ENCODE measurements at places on chromosomes 13 and 19.

- DNase-seq: no peak
Observed at GRCh38 chr13:53250977-53251376, 222.4 kb downstream of the OLFM4 start.

DNA sequence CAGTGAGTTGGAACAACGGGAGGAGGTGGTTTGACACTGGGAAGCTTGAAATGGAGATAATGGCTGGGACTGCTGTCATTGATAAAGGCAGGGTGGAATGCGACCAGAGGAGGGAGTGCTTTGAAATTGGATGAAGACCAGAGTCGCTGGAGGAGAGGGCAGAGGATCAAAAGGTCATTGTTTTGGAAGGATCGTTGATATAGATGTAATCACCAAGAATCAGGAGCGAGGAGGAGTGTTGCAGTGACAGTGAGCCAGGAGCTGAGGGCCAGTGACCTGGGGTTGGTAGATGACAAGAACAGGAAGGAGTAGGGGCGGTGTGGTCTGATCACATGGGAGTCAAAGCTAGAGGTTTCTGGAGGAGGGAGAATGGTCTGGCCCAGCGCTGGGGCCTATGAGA lies 25.3 kb downstream of the TM9SF2 start:
- no peak for DNase-seq

DNA sequence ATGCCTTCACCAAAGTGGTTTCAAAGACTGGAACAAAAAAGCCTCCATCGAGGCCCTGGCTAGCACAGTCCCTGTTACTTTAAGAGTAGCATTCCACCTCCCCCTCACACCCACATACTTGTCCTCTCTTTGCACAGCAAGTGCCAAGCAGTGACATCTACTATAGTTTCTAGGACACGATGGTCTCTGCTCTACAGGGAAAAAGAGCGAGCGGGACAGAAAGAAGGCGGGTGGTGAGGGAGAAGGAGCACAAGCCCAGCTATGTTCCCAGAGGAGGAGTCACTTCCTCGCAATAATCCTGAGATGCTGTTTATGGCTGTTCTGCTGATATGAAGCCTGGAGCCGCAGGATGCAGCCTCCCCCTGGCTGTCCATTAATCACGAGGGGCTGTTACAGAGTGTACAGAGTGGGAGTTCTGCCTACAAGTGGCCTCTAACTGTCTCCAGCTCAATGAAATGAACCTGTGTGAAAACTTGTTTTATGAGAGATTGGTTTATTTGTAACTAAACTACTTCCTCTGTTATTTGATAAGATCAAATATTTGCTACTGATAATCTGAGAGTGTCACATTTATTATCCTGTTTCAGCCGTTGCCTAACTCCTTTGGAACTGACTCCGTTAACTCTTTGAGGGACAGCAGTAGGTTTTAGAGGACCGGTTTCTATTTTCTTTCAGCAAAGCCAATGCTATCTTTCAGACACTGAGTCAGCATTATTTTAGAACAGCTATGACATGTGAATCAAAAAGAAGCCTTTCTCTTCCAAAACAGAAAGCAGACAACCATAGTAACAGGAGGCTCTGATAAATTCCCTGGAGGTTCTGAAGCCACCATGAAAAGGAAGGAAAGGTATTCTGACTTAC lies 208.0 kb downstream of the SPRY2 start:
- no peak for DNase-seq

DNA sequence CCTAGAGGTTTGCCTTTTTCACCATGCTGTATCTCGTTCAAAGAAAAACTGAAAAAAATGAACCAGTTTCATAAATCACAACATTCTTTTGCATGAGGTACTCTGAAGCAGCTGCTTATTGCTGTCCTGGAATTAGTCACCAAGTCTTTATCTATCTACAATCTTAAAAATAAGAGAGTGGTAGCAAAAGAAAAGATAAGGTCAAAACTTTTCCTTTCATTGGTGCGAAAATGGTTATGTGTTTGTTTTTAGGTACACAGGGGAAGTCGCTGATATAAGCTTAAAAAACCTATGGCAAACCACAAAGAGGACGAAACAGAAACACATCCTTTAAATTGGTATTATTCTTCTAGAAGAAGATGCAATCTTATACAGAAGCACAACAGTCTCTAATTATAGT lies 20.7 kb downstream of the OBI1 start:
- no peak for DNase-seq

- no peak for DNase-seq
Observed at GRCh38 chr19:17424743-17425365, 5.0 kb downstream of the MVB12A start.

DNA sequence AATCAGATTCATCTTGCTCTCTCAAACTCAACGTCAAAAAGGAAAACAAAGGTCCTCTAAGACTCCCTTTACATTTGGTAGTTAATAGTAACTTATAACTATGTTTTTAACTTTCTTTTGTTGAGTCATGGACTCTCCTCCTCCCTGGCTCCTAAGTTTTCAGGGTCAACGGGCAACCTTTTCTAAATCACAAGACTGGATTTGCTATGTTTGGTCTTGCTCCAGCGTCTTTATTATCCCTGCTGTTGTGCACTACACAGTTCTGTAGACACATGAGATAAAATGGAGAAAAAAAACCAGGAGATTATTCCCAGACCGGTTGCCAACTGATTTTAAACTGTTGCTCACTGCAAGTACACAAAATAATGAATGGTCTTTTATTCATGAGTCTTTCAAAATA lies 1.9 kb upstream of the ITM2B start:
- DNase-seq: no peak

- no peak for DNase-seq
Observed at GRCh38 chr19:21148681-21149080, 6.8 kb downstream of the ZNF431 start.

GRCh38 chr13:81988567-81988966 lies 1647.6 kb upstream of the SPRY2 start:
- no peak for DNase-seq

GRCh38 chr13:37616131-37616530 lies 17.6 kb upstream of the POSTN start:
- DNase-seq: no peak

DNA sequence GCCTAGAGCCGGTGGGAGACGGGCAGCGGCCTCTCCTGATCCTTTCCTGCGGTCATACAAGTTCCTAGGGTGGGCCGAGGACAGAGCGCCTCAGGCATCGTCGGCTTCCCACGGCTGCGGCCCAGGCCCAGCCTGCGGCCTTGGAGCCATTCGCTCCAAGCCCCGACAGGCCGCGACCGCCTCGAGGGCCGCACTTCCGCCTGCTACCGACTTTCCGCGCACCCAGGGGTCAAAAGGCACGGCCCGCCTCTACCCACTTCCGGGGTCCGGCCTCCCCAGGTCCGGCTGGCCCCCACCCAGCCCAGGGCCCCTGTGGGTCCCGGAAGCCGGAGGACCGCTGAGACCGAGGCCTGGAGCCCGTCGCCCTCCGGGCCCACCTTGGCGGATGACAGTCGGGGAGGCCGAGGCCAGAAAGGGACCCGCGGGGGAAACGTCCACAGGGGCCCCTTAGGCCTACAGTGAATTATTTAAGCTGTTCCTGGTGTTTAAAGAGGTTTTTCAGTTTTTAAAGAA lies 16.2 kb downstream of the ZIC2 start:
- no peak for DNase-seq

- DNase-seq: no peak
Observed at GRCh38 chr13:27793507-27794367, 1.5 kb downstream of the GSX1 start.

Data from T-helper 17 cell (primary cell).